ENCODE measurements at places on chromosomes 16 and 17. TPM values are rescaled to one million over a fixed set of nuclear protein-coding genes. Genes with fewer than 3 reads are reported as not detected.
A peak's percentile ranks its signal among the peaks of the same experiment; 100 is the strongest.

Gene C17orf50
- total RNA-seq = not detected

Gene SPATA32
- total RNA-seq = not detected

GRCh38 chr17:15307710-15308111, 33.7 kb downstream of the TEKT3 start:
- no peak for DNase-seq
- H3K4me1 ChIP-seq = peaks cover 25% of the 10 kb centered on the region
- peak overlapping the region; percentile 17 for H3K27ac ChIP-seq
- no peaks in the 10 kb centered on the region for H3K36me3 ChIP-seq
- H3K4me3 ChIP-seq = no peak overlapping the region

GRCh38 chr16:25140459-25140858, 28.9 kb downstream of the LCMT1 start:
- H3K4me3 ChIP-seq = no peak overlapping the region
- H3K27me3 ChIP-seq = no peaks in the 10 kb centered on the region
- no peak overlapping the region for H3K27ac ChIP-seq

DNA sequence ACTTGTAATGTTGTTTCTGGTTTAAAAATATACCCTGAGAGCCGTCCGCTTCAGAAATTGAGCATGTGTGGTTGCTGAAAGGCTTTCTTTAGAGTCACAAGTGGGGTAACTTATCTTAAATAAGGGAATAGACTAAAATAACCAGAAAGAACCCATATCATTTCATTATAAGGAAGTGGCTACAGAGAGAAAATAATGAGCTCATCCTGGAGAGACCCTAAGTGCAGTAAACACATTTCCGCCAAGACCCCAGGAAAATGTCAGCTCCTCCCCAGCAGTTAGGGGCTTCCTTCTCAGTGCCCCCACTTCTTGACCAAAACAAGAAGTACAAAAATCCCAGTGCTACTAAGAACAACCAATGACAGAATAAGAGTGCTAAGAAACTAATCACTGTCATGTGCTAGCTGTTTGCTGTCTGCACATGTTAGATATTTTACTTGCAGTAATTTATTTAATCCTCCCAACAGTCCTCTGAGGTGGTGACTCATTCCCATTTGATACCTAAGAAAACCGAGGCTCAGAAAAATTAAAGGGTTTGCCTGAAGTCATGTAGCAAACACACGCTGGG, 83.5 kb downstream of the CDYL2 start:
- H3K36me3 ChIP-seq = no peaks in the 10 kb centered on the region
- no peaks in the 10 kb centered on the region for H3K4me1 ChIP-seq
- H3K27me3 ChIP-seq = no peaks in the 10 kb centered on the region

DNA sequence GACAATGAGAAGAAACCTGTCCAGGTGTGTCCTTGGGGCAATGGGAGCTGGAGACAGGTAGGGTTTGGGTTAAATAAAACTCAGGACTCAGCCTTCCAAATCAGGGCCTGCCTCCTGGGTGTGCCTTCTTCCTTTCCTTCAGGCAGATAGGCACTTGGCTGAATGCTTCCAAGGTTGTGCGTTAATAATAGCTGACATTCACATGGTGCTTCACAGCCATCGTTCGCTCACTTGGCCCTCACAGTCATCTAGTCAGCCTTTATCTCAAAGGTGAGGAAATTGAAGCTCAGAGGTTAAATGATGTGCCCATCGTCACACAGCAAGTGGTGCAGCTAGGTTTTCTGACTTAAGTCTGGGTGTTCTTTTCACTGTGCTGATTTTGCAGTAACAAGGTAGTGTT, 9.5 kb downstream of the NFE2L1 start:
- H3K27me3 ChIP-seq = no peaks in the 10 kb centered on the region
- H3K4me1 ChIP-seq = peaks cover 83% of the 10 kb centered on the region
- peaks cover 83% of the 10 kb centered on the region for H3K36me3 ChIP-seq
- H3K27ac ChIP-seq = peak overlapping the region; percentile 97

GRCh38 chr17:34883106-34884000, 77.9 kb downstream of the CCT6B start:
- no peak overlapping the region for H3K4me3 ChIP-seq
- H3K4me1 ChIP-seq = no peaks in the 10 kb centered on the region
- no peaks in the 10 kb centered on the region for H3K27me3 ChIP-seq
- no peak for DNase-seq
- no peak overlapping the region for H3K27ac ChIP-seq

Data from gastrocnemius medialis (tissue), 4 donors.